ENCODE measurements at places on chromosomes 12 and 14.

DNA sequence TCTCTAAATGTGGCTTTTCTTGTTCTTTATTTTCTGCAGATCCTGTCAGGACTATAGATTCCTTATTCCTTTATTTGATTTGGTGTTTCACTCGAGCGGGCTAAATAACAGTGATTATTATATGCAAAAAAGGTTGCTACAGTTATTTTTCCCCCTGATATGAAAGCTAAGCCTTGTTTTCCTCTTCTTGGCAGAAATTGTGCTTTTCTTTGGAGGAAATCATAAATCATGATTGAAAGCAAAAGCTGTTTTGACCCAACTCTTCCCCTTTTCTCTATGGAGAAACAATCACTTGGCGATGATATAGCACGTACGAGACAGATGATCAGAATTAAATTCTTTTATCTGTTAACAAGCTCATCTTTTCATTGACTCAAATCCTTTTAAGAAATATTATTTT lies 31.4 kb downstream of the PPFIBP1 start:
- DNase-seq: no peak

DNA sequence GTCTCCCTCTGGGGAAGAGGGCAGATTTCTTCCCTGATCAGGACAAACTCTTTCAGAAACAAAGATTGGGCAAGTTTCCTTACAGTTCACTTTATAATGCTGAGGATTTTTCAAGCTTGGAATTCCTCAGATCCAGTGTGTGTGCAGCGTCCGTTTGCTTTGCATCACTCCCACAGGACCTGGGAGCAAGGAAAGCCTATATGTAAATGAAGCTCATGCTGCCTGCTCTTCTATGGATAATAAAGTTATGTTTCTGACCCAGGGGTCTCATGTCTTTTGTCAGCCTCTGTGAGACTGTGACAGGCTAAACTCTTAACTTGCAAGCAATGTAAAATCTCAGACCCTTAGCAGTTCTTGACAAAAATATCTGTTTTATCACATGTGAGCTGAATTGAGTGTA lies 41.6 kb downstream of the TRHDE start:
- DNase-seq: no peak

DNA sequence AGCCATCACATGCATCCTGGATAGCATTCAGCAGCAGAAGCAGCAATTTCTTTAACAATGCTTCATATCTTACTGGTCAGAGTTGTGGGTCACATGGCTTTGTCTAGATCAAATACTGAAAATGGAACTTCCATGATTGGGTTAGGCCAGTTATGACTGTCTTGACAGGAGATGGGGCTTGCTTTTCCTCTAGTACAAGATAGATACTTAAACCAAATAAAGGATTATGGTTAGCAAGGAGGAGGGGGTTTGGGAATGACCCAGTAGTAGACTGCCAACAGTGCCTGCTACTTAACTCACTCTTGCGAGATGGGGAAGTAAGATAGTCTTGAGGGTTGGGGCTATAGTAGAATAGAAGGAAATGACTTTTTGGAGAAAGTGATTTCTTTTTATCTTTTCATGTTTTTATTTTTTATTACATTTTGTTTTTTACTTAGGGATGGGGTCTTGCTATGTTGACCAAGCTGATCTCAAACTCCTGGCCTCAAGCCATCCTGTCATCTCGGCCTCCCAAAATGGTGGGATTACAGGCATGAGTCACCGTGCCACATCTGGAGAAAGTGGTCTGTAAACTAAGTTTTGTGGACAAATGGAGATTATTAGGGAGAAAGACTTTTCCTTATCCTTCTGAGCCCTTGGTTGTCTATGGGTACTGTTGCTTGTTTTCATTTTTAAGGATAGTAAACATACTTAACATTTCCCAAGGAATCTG lies 37.6 kb downstream of the WNK1 start:
- no peak for DNase-seq

DNA sequence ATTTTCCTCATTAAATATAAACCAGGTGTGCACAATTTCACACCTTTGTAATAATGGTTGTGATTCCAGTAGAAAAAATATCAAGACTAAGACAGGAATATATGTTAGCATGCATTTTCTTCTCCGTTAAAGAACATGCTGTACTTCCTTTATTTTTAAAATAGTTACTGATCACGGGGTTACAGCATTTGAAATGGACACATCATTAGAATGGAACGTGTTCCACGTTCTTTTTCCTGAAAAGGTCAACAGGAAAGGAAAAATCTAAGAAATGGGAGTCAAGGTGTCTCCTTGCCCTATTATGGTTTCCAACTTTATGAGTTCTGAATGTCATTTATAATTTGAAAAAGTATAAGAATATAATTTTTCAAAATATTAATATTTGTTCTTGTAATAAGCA lies 1325.7 kb downstream of the SLC16A7 start:
- DNase-seq: no peak
